Sigmoid colon (tissue), 7 donors: ENCODE measurements at places on chromosomes 6 and 20. TPM values are rescaled to one million over a fixed set of nuclear protein-coding genes. Genes with fewer than 3 reads are reported as not detected.

DNA sequence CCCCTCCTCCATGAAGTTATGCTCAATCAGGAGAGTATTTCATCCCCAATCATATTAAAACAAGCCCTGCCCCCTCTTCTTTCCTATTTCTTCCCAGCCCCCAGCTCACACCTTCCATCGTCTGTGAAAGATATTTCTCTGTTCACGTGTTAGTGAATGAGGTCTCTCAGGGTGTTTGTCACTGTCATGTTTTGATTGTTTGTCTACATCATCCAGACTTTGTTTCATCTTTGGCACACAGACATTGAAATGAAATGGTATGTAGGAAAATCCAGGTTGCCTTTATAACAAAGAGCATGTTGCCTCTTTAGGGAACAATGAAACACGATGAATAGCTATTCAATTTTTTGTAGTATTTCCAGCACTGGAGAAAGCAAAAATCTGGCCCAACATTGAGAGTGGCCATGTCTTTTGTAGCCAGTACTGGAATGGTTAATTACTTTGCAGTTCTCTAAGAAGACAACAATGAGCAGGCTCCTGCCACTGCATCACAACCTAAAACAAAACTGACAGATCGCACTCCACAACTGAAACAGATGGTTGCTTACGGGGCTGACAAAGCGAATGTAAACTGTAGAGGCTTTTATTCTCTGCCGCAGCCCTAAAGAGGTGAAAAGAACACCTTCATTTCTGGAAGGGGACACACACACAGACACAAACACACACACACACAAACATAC lies 543.6 kb upstream of the CITED2 start:
- H3K27ac ChIP-seq = no peak overlapping the region
- DNase-seq = no peak
- no peak overlapping the region for H3K4me3 ChIP-seq
- no peaks in the 10 kb centered on the region for H3K27me3 ChIP-seq

DNA sequence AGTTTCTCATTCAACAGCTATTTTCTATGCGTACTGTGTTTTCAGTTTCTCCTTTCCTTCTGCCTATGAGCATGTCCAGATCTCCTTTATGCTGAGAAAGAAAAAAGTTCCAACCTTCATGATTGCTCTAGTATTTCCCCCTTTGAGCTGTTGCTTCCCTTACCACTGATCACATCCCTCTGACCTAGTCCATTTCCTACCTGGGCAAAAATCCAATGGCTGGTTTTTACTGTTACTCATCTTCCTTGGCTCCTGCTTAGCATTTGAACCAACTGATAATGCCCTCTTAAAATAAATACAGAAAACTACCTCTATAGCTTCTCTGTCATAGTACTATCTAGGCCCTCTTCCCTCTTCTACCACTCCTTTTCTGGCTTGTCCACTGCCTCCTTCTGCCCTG lies 6.0 kb downstream of the RFX6 start:
- no peak for DNase-seq
- H3K36me3 ChIP-seq = no peaks in the 10 kb centered on the region
- H3K4me3 ChIP-seq = no peak overlapping the region
- H3K27me3 ChIP-seq = peaks cover 3% of the 10 kb centered on the region

GRCh38 chr6:39889229-39889628 lies 45.0 kb downstream of the MOCS1 start:
- peaks cover 14% of the 10 kb centered on the region for H3K4me1 ChIP-seq
- H3K36me3 ChIP-seq = peaks cover 15% of the 10 kb centered on the region
- DNase-seq = no peak
- H3K27ac ChIP-seq = no peak overlapping the region
- no peak overlapping the region for H3K4me3 ChIP-seq

DNA sequence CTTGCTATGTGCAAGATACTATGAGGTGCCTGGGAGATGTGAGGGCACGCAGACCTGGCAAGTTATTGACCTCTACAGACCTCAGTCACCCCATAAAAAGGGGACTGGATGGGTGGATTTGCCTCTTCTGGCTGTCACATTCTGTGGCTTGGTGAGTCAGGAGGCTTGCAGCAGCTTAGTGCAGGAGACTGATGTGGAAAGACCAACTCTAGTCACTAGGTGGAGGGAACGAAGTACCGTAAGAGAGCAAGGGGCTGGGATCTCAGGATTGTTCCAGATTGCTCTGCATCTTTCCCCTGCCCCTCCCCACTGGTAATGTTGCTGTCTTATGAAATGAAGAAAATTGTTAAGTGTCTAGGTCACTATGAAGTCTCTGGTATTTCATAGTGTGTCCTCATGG lies 3.3 kb downstream of the MAPRE1 start:
- peaks cover 11% of the 10 kb centered on the region for H3K36me3 ChIP-seq
- no peak for DNase-seq
- H3K27ac ChIP-seq = peak overlapping the region; percentile 97
- peaks cover 33% of the 10 kb centered on the region for H3K4me1 ChIP-seq
- no peak overlapping the region for H3K4me3 ChIP-seq

DNA sequence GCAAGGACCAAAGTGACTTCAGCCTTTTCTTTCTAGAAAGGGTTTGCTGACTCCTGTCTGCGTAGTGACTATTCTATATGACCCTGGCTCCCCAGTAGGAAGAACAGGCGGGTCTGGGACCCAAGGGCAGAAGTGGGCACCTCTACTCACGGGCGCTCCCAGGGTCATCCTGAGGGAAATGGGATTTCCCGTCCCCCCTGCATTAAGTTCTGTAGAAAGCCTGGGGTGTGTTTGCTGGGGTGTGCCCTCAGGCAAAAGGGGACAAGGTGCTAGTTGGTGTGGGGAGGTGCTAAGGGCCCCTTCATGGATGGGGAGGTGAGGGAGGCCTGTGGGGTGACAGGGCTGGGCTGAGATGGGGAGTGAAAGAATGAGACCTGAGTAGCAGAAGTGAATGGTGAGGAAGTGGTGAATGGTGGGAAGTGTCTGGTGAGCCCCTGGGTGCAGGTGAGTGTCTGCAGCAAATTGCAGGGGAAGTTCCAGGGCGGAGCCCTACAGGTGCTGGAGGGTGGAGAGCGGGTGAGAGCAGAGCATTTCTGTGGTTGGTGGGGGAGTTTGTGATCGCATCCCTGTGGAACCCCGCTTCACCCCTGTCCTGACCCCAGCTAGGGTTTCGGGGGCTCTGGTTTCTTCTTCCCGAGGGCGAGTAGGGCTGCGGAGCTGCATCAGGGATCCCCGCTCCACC lies 21.1 kb downstream of the RAET1L start:
- DNase-seq = no peak
- peaks cover 92% of the 10 kb centered on the region for H3K27me3 ChIP-seq
- H3K27ac ChIP-seq = no peak overlapping the region
- H3K4me3 ChIP-seq = peak overlapping the region; percentile 32
- peaks cover 14% of the 10 kb centered on the region for H3K4me1 ChIP-seq

GRCh38 chr6:102902471-102902870 lies 1509.0 kb downstream of the GRIK2 start:
- H3K36me3 ChIP-seq = no peaks in the 10 kb centered on the region
- H3K27ac ChIP-seq = no peak overlapping the region

The DST gene
- total RNA-seq = 610 TPM

The FAM83C gene
- total RNA-seq = not detected

The SLA2 gene
- not detected for total RNA-seq

GRCh38 chr6:89032599-89032998 lies 48.0 kb upstream of the PNRC1 start:
- no peaks in the 10 kb centered on the region for H3K36me3 ChIP-seq
- DNase-seq = no peak
- peak overlapping the region; percentile 48 for H3K27ac ChIP-seq
- H3K4me3 ChIP-seq = no peak overlapping the region
- H3K27me3 ChIP-seq = no peaks in the 10 kb centered on the region

The IMPG1 gene
- total RNA-seq = not detected

The SCGN gene
- total RNA-seq = 13.6 TPM

GRCh38 chr6:152151920-152152319 lies 344.4 kb downstream of the ESR1 start:
- H3K4me3 ChIP-seq = no peak overlapping the region
- no peaks in the 10 kb centered on the region for H3K4me1 ChIP-seq
- no peaks in the 10 kb centered on the region for H3K27me3 ChIP-seq
- DNase-seq = no peak

The TBXT gene
- not detected for total RNA-seq

The LPA gene
- total RNA-seq = not detected

The TINAG gene
- total RNA-seq = not detected

GRCh38 chr6:140669321-140669720 lies 1294.9 kb upstream of the CITED2 start:
- H3K4me3 ChIP-seq = no peak overlapping the region
- no peaks in the 10 kb centered on the region for H3K4me1 ChIP-seq
- no peak overlapping the region for H3K27ac ChIP-seq

GRCh38 chr6:89375427-89376267 lies 23.1 kb upstream of the UBE2J1 start:
- no peak overlapping the region for H3K4me3 ChIP-seq
- H3K27ac ChIP-seq = no peak overlapping the region
- no peak for DNase-seq
- H3K27me3 ChIP-seq = no peaks in the 10 kb centered on the region

GRCh38 chr6:21521276-21521675 lies 72.3 kb upstream of the SOX4 start:
- H3K27me3 ChIP-seq = no peaks in the 10 kb centered on the region
- no peaks in the 10 kb centered on the region for H3K36me3 ChIP-seq
- no peak overlapping the region for H3K4me3 ChIP-seq
- DNase-seq = no peak
